HFFc6 (cell line): ENCODE measurements at places on chromosomes 5 and 9. TPM values are rescaled to one million over a fixed set of nuclear protein-coding genes. Genes with fewer than 3 reads are reported as not detected.
A peak's percentile ranks its signal among the peaks of the same experiment; 100 is the strongest.

The KIAA0825 gene
- total RNA-seq = 1.7 to 3.1 TPM (median 2.9 TPM) in 3 replicates

The C1QTNF2 gene
- 0.76 to 3.4 TPM (median 1.2 TPM) in 3 replicates for total RNA-seq

The CAVIN4 gene
- 0.43 to 1.1 TPM (median 0.61 TPM) in 3 replicates for total RNA-seq

The PCDHA1 gene
- 0.14 to 0.35 TPM in 2 of 3 replicates, not detected in the other for total RNA-seq

The CCNJL gene
- total RNA-seq = not detected in 3 replicates

The ROPN1L gene
- 0.28 to 0.57 TPM (median 0.51 TPM) in 3 replicates for total RNA-seq

- no peak for DNase-seq
These were observed 87.5 kb upstream of the FSD1L start for GRCh38 chr9:105360344-105360743.

DNA sequence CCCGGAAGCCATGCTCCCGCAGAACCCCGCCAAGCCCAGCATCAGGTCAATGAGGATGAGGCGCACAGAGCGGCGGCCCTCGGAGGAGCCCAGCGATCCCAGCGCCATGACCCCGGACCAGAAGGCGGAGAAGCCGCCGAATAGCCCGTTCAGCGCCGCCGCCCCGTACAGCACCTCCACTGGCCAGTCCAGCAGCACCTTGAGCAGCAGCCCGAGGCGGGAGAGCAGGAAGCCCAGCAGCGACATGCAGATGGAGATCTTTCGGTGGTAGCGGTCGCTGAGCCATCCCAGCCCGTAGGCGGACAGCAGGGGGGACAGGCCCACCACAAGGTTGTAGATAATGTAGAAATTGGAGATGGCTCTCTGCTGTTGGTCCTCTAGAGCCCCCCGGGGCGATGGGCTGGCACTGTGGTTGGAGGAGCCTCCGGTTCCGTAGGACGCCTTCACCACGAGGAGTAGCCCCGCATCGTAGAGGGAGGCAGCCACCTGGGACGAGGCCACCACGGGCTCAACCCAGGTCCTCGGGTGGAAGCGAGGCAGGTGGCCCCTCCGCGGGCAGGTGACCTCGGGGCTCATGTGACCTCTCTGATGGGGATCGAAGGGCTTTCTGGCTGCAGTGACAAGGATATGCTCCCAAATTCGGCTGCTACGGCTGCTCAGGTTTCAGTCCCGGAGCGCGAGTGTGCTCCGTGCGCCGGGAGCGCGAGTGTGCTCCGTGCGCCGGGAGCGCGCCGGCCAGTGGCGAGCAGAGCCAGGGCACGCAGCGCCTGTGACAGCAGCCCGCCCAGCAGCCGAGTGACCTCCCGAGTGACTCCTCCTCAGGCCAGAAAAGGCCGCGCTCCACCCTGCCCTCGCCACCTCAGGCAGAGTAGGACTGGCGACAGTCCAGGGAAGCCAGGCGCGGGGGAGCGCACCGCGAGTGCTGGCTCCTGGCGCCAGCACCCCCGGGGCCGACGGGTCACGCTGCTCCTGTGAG is at the start of gene SLC46A2:
SLC46A2 (minus strand) TSS at position 771 of the 976 bp plus-strand sequence; CDS start at position 576, 195 bp downstream.
- no peak for DNase-seq

GRCh38 chr5:124057724-124058231 is 545.8 kb downstream of the CSNK1G3 start:
- no peak for DNase-seq

GRCh38 chr5:73032635-73033034 is 76.8 kb downstream of the FCHO2 start:
- no peak for DNase-seq

DNA sequence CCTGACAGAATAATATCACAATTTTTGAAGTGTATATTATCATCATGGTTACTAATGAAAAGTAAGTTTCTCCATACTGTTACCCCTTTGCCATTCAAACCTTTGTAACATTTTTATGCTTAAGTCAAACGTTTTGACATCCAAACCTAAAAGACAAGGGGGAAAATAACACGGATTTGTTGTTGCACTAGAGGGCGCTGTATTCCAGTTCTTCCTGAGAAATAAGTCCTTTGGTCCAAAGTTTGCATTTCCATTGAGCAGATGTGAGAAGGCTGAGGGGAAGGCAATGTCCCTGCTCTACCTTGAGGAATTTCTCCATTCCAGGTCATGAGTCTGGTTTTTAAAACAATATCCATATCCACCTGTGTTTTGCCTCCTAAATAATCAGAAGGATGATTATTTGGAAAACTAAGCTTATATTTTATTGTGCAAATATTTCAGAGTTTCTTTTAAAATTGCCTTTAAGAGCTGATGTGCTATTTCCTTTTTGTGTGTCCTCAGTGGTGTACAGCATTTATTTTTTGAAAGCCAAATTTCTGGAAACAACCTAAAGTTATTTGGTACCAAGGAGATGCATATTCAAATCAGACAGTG is 9.7 kb downstream of the LECT2 start:
- DNase-seq = peak; percentile 72

- no peak for DNase-seq
These were observed 12.4 kb upstream of the MAML1 start for GRCh38 chr5:179720222-179720621.

DNA sequence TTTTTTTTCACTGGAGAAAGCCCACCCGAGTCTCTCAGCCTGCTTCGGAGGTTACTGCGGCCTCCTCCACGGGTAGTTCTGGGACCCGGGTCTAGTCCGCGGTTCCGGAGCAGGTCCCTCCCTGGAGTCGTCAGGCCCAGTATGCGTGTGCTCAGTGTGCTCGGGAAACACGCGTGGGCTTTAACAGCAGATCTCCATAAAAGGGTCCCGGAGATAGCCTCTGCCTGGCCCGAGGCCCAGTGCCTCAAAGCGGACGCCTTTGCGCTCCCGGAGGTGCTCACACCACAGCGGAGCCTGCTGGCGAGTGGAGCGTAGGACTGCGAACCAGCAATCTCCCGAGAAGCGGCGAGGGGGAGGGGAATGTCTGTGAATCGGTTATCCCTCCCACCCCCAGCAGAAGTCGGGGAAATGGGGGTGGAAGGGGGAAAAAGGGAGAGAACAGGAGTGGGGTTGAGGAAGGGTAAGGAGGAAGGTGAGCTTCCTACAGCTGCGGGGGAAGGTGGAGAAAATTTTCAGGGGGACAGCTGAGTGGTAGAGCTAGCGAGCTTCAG is 28.7 kb downstream of the CDKN2A start:
- peak; percentile 72 for DNase-seq

DNA sequence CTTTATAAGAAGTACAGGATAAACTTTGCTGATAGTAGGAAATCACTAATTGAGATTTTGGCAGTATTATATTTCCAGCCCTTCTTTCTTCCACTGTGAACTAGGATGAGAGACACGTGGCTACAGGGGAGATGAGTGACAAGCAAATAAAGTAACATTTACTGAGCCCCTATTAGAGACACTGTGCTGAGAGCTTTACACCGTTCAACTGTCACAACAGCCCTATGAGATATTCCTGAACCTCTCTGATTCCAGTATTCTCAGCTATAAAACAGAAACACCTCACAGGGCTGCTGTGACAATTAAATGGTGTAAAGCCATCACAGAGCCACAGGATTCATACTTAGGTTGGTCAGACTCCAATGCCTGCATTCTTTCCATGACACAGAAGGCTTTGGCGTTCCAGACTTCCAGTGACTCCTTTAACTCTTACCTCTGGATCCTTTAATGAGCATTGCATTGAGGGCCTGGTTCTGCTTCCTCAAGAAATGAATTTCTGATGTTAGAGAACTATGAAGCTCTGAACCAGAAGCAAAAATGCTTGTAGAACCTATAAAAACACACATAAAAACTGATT is 169.0 kb downstream of the CDK5RAP2 start:
- no peak for DNase-seq

DNA sequence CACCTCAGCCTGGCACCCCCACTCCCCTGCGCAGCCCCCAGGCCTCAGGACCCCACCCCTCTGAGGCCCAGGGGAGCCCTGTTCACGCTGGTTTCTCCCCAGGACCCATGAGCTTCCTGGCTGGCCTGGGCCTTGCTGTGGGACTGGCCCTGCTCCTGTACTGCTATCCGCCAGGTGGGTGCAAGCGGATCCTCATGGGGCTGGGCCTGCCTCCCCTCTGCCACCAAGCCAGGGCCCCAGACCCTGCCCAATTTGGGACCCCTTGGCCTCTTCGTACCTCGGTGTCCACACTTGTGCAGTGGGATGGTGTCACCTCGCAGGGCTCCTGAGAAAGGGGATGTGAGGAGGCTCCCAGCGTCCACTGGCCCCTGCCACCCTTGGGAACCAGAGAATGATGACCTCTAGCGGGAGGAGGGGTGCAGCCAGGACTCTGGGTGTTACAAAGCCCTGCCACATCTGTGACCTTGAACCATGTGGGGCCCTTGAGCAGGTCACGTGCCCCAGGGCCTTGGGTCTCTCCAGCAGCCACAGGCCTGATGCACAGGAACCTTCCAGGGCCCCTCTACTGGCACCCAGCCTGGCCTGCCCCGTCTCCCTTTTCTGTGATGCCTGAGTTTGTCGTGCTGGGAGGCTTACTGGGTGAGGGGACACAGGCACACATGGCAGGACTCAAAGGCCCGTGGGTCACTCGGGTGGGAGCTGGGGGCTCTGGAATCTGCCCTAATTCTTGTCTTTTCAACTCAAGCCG is 16.3 kb downstream of the CARD19 start:
- DNase-seq = no peak

DNA sequence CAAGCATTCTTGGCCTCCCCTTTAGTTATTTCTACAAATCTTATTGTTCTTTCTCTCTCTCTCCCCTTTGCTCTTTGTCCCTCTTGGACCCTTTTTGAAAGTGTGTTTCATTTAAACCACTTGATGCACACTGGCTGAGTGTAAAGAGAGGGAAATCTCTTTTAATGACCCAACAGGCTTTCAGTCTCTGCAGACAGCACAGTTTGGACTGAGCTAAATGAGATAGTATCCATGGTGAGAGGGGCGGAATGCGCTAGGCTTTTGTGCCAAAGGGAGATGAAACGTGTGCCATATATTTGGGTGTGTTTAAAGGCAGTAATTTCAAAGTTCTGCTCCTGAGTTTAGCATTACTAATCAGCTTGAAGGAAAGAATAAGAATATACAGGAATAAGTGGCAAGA is 184.9 kb downstream of the PCSK1 start:
- DNase-seq = no peak
